ENCODE measurements at places on chromosomes 2 and 18. TPM values are rescaled to one million over a fixed set of nuclear protein-coding genes. Genes with fewer than 3 reads are reported as not detected.

DNA sequence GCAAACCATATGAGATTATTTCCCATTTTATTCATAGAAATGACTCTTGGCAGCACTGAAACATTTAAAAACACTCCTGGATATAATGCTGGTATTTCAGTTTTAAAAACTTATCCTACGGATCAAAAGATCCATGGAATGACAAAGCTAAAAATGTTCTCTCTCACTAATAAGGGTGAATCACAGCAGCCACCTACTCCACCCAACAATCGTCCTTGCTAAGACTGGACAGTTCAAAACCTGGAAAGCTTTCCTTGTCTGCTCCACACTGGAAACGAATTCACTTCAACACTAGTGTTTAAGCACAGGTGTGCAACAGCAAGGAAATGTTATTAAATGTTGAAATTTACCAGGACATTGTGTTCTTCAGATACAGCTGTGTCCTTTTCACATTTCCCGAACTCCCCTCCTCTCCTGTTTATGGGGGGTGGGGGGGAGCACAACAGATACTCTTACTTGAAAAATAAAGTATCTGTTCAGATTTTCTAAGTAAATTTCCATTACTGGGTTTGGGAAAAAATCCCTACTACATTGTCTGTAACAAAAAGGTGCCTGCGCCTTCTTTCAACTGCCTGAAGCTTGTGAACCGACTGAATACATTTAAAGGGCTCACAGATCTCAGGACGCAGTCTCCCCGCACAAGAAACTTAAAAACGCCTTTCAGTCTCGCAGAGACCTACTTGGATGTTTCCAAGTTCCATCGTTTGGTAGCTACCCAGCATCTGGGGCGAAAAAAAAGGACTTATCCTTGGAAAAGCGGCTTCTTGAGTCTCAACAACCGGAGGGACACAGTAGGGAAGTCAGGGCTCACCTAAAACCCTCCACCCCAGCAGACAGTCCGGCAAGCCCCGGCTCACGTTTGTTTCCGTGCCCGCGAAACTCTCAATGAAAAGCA lies 1.3 kb downstream of the YWHAQ start:
- DNase-seq, result no peak

DNA sequence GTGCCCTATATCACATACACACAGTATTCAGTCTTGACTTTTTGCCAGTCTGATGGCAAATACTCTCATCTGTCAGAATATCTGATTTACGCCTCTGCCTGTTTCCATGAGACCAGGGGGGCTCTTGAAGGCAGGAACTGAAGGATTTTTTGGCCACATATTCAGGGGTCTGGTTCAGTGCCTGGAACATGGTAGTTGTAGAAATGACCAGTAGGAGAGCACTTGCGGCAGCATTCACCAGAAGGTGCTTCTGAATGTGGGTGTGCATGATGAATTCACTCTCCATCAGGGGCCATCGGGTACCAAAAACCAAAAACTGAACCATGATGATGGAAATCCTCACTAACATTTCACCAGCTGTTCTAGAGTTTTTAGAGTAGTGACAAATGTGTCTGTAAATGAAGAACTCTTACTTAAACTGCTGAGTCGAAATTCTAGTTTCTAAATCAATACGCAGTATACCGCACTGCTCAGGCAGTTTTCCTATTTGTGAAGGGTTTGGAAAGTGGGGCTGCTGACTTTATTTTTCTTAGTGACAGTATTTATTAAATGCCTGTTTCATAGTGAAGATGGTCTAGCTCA lies 54.6 kb downstream of the MERTK start:
- no peak for DNase-seq

DNA sequence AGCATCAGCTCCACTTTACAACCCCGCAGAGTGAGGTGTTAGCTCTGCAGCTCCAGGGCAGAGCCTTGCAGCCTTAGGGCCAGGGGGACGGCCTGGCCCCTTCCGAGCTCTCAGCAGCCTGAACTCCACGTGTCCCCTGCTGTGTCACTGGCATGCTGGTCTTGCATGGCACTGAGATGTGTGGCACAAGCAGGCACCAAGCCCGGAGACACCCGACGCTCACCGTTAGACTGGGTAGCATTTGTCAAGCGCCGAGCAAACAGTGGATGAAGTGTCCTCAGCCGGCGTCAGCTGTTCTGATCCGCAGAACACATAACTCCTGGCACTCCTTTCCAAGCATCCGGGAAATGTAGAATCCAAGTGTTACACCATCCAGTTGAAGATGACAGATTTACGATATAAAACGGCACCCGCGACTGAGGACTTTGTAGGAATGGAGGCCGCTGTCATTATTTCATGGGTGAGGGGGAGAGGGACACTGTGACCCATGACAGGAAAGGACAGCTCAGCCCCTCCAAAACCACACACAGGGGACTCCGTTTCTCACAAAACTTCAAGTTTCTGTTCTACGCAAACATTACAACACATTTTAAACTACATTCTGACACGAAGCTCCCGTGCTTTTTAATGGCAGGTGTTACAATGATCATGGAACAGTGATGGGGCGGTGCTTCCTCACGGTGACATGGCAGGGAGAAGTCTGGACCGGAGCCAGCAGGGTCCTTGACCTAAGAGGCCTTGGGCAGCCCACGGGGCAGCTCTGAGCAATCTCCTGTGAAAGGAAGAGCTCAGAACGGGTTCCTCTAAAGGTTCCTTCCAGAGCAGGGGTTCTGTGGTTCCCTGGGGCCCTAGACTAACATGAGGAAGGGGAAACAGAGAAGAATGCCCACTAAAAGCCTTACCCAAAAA lies 89.4 kb downstream of the HDAC4 start:
- peak; percentile 65 for DNase-seq

- DNase-seq, result no peak
These were observed 1.3 kb downstream of the IFIH1 start for GRCh38 chr2:162317058-162317742.

- no peak for DNase-seq
These were observed 824 bp downstream of the CD302 start for GRCh38 chr2:159797225-159797542.

GRCh38 chr2:3168230-3168891 lies 209.3 kb downstream of the EIPR1 start:
- DNase-seq, result no peak

DNA sequence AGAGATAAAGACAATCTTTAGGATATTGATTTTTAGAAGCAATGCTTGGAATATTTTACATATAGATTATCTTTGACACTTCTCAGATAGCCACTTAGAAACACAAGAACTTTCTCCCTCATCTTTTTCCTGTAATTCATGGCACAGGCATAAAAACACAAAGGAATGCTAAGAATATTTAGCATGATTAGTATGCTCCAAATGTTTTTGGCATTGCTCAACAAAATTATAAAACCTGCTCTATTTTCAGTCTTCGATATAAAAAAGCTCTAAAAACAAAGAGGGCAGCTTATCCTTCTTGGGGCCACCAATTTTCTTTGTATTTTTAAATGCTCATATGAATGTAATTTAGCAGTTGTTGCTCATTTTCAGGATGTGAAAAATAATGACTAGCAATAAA lies 90.8 kb downstream of the RAD51AP2 start:
- DNase-seq, result no peak

DNA sequence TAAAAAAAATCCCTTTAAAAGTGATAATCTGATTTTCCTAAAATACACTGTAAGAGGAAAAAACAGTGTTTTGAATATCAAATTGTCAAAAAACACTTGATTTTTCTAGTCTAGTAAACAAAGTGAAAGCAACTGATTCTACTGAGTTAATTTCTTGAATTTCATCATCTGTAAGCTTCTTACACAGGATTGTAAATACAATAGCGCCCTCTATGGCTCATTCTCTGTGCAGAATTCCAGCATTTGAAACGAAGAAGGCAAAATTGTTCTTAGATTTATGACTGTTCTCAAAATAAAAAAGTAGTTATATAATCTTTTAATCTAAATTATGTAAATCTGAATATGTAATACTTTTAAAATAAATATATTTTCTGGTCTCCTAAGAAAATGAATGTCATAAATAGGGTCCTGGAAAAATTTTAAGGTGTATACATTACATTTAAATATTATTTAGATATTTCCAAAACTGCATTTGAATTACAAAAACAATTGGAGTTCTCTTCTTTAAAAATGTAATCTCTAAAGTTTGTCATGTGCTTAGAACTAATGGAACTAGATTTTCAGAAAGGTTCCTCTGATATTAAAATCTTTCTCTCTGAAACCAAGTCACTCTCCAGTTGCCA lies 176.9 kb upstream of the MC4R start:
- no peak for DNase-seq

GRCh38 chr2:159077869-159078268 lies 109.4 kb downstream of the TANC1 start:
- no peak for DNase-seq

DNA sequence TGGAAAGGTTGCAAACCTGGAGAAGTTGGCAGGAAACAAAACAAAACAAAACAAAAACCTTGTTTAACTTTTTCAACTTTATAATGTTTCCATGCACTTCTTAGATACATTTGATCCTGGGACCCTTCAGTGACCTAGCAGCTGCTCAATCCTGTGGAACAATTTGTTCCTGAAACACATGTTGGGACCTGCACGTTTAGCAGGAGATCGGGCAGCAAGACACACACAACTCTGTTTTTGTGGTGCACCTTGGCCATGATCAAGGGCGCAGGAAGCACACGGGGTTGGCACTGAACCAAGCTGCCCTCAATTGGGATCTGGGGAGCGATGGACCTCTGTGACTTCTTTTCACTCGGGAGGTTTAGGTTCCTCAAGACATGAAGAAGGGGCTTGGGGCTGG lies 268.7 kb downstream of the LOXHD1 start:
- DNase-seq, result no peak

DNA sequence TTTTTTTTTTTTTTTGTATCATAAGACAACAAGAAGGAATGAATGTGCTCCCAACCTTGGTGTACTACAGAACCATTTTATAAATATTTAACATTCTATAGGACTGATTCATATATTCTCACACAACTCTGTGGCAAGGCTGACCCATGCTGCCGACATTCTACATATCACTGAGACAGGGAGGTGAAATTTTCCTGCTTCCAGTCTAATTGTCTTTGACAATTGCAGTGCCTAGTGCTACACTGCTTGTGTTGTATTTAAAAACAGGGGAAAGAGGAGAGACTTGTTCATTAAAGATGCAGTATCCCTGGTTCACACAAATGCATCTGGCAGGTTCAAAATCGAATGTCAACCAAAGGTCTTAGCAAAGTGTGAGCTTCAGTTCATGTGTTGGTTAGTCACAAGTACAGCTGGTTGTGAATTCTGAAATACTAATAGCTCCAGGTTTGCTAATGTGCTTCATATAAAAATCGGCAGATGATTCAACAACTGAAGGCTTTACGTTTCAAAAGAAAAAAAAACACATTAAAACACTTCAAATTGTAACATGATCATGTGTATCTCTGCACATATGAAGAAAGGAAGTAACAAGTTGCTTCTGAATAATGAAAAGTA lies 130.8 kb downstream of the FIGN start:
- no peak for DNase-seq

- DNase-seq, result no peak
These were observed 707.0 kb upstream of the ZEB2 start for GRCh38 chr2:145226901-145227300.

DNA sequence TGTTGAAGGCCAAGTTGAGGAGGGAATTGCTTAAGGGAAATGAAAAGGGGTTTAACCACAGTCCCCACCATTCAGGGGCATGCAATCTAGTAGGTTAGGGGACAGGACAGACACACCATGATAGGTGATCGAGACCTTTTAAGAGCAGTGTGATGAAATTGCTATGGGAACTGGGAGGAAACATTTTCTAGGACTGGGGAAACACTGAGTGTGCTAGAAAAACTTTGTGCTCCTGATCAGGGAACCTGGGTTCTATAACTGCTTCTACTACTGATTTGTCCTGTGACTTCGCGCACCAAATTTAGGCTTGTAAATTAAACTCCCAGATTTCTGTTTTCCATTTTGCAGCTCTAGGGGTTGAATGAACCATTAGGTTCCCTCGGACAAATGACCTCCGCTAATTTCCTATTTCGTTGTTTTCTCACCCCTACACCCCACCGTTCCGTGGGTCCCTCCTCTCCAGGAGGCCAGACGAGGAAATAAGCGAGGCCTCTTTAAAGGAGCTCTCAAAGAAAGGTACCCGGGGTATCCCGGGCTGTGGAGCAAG lies 371 bp upstream of the LCLAT1 start:
- no peak for DNase-seq

DNA sequence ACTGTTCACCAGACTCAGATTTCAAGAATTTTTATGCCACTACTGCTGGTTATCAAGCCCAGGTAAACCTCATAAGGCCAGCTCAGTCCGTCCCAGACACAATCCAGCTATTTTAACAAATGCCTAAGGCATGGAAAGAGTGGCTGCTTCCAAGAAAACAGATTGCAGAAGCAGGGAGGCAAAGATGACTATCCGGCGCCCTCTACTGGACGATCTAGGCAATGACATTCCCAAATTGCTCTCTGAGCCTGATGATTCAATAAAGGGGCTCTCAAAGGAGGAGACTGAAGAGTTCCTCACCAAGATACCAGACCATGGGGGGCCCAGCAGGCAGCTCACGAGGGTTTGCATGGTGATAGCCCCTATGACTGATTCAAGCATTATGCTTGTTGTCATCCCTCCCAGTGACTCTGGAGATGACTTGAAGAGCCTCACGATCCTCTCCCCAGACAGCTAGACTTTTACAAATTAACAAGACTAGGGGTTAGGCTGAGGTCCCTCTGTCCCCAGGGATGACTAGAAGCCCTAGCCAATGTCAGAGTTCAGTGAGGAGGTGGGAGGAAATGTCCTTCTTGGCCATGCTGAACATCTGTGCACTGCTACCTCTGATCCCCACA lies 25.0 kb downstream of the SERPINB8 start:
- DNase-seq, result peak; percentile 87

DNA sequence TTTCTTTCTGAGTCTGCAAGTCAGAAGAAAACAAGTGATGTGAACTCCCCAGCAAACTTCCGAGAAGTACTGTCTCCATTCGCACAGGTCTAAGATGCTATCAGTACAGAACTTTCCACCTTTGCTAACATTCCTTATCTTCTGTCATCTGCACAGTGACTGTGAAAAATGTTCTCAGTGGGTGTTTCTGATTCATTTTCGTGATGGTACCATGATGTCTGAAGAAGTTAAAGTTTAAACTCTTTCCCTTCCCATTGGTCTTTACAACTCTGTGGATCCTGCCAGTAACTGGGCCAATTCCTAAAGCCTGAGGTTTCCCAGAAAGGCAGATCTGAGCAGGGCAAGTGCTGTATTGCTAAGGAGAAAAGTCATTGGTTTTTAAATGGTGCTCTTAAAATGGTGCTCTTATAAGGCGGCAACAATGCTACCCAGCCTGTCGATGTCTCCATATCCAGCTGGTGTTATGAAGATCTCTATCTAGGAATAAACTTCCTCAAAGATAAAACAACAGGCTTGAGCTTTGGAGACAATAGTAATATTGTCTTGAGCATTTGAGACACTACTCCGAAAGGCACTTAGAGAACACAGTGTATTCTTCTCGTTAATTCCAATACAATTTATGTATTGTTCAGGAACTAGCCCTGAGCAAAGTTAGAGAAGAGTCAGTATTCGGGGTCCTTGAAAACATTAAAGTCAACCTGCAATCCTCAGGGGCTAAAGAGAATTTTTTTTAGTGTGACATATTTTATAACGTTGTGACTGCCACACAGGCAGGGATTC lies 232.3 kb downstream of the OSR1 start:
- no peak for DNase-seq

Gene FHOD3
- total RNA-seq, result 0.73 TPM

Gene ITGA4
- total RNA-seq, result 5.7 TPM

Gene RFX8
- total RNA-seq, result not detected

Gene RASGRP3
- 2.1 TPM for total RNA-seq

Gene SCYGR4
- total RNA-seq, result not detected

Gene NDC80
- 7.9 TPM for total RNA-seq

Gene ANKRD53
- total RNA-seq, result 2.7 TPM

Gene FAM228B
- total RNA-seq, result 22.5 TPM

Gene TMEM169
- 2.3 TPM for total RNA-seq

Gene FTCDNL1
- 0.76 TPM for total RNA-seq

Gene DTNA
- 6.2 TPM for total RNA-seq

Gene SERPINB10
- not detected for total RNA-seq
